ENCODE measurements at places on chromosomes 2 and 18.

DNA sequence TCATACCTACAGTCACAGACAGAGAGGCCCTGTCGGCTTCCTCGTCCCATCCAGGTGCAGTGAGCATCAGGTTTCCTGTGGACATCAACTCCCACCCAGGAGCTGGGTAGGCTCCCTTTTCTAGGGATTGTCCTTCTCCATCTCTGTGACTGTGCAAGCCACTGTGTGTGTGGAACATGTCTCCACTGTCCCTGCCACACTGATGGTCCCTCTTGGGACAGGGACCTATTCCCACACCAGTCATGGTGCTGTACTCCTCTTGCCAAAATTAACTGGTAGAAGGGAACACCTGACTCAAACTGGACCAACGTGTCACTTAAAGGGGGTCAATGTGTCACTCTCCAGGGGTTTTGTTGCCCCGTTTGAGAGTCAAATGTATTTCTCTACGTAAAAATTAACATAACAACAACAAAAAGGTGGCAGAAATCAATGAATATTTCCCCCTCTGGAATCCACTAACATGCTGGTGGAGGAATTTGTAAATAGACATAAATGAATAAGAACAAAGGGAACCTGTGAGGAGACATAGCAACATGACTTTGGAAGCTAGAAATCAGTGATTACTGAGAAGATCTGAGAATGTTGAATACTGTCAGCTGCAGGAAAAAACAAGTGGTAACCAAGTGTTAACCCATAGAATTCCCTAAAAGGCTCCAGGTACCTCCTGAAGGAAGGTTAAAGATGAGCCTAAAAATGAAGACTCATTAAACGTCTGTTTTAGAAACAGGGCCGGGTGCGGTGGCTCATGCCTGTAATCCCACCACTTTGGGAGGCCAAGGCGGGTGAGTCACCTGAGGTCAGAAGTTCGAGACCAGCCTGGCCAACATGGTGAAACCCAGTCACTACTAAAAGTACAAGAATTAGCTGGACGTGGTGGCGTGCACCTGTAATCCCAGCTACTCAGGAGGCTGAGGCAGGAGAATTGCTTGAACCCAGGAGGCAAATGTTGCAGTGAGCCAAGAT lies 40.4 kb downstream of the SH2D6 start:
- DNase-seq: no peak

- DNase-seq: no peak
Measured at GRCh38 chr2:229150317-229150716, 120.8 kb downstream of the PID1 start.

GRCh38 chr2:196652869-196653268 lies 13.4 kb downstream of the CCDC150 start:
- DNase-seq: no peak

GRCh38 chr2:207241198-207241597 lies 75.5 kb upstream of the KLF7 start:
- no peak for DNase-seq
